Airway epithelial cell (primary cell): ENCODE measurements at places on chromosomes 5 and 9. TPM values are rescaled to one million over a fixed set of nuclear protein-coding genes. Genes with fewer than 3 reads are reported as not detected.

The SOHLH1 gene
- not detected in 2 replicates for total RNA-seq

The EPB41L4A gene
- 4.7 and 29.8 TPM in 2 replicates for total RNA-seq

The KIF12 gene
- 0.28 and 1.1 TPM in 2 replicates for total RNA-seq

The CD14 gene
- total RNA-seq, result 0.35 TPM in 1 of 2 replicates, not detected in the other

The XPA gene
- total RNA-seq, result 5.6 and 8.5 TPM in 2 replicates

The KIF2A gene
- total RNA-seq, result 29.1 and 48.1 TPM in 2 replicates

The NMUR2 gene
- not detected in 2 replicates for total RNA-seq

The MEF2C gene
- 0.42 and 2.1 TPM in 2 replicates for total RNA-seq

The PCA3 gene
- not detected in 2 replicates for total RNA-seq

The GPX8 gene
- 26.2 and 35.0 TPM in 2 replicates for total RNA-seq

The SPINK7 gene
- 4.2 and 14.1 TPM in 2 replicates for total RNA-seq

The RAB3C gene
- total RNA-seq, result not detected in 2 replicates

The NUTM2F gene
- not detected in 2 replicates for total RNA-seq

The ACTBL2 gene
- 0.35 and 1.4 TPM in 2 replicates for total RNA-seq

The PCSK1 gene
- under 0.01 and 0.37 TPM in 2 replicates for total RNA-seq

The NDUFA8 gene
- 62.1 and 63.2 TPM in 2 replicates for total RNA-seq

The SPAAR gene
- total RNA-seq, result 0.21 TPM in 1 of 2 replicates, not detected in the other

The ZNF782 gene
- total RNA-seq, result 2.3 and 12.6 TPM in 2 replicates

The SV2C gene
- 0.14 TPM in 1 of 2 replicates, not detected in the other for total RNA-seq

The S100Z gene
- not detected in 2 replicates for total RNA-seq

The LHFPL2 gene
- 8.4 and 12.4 TPM in 2 replicates for total RNA-seq

The TOR1A gene
- total RNA-seq, result 29.5 and 45.5 TPM in 2 replicates

The PIP5K1B gene
- total RNA-seq, result 0.28 and 0.37 TPM in 2 replicates

The SPATA31C1 gene
- total RNA-seq, result not detected in 2 replicates

The GZMA gene
- total RNA-seq, result not detected in 2 replicates

The FKTN gene
- 11.3 and 55.9 TPM in 2 replicates for total RNA-seq

The TMEFF1 gene
- total RNA-seq, result 0.74 and 0.99 TPM in 2 replicates

The LCP2 gene
- total RNA-seq, result not detected in 2 replicates

The SLC36A2 gene
- not detected in 2 replicates for total RNA-seq

The SREK1IP1 gene
- 5.6 and 8.0 TPM in 2 replicates for total RNA-seq

The FAM221B gene
- total RNA-seq, result not detected in 2 replicates

The DIPK1B gene
- total RNA-seq, result 5.3 and 5.5 TPM in 2 replicates

The TAF1L gene
- not detected in 2 replicates for total RNA-seq

The PCDHB7 gene
- total RNA-seq, result not detected in 2 replicates

The PLEKHG4B gene
- under 0.01 and 1.5 TPM in 2 replicates for total RNA-seq

The SPINK13 gene
- not detected in 2 replicates for total RNA-seq

The CDH9 gene
- not detected in 2 replicates for total RNA-seq

The DROSHA gene
- total RNA-seq, result 28.2 and 32.5 TPM in 2 replicates

The CREBRF gene
- total RNA-seq, result 0.65 and 1.6 TPM in 2 replicates

The SCGB3A2 gene
- not detected in 2 replicates for total RNA-seq

The FBP2 gene
- total RNA-seq, result not detected in 2 replicates

The SLC27A6 gene
- 0.35 TPM in 1 of 2 replicates, not detected in the other for total RNA-seq

The LCN1 gene
- not detected in 2 replicates for total RNA-seq

The PKN3 gene
- 5.8 and 6.3 TPM in 2 replicates for total RNA-seq

The GOLGA2 gene
- total RNA-seq, result 56.6 and 64.2 TPM in 2 replicates

The FOXI1 gene
- not detected in 2 replicates for total RNA-seq

The SLCO6A1 gene
- total RNA-seq, result 0.14 TPM in 1 of 2 replicates, not detected in the other
